ENCODE measurements at places on chromosomes 4 and X. TPM values are rescaled to one million over a fixed set of nuclear protein-coding genes. Genes with fewer than 3 reads are reported as not detected.

DNA sequence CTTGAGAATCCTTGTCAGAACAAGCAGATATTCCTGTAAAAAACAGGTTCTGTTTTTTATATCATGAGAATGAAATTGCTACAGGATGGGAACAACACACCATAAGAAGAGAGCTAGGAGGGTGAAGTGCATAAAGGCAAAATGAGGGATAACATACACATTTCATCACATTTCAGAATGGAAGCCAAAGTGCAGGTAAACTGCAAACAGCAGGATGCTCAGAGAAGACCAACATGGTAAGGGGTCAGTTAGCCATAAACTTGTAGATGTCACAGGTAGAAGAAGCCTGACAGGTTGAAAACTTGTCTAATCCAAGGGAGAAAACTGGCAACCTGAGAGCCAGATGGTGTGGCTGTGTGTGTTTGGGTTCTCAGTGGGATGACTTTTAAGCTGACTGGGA lies 88.9 kb upstream of the FAT1 start:
- no peaks in the 10 kb centered on the region for H3K27me3 ChIP-seq
- DNase-seq, result no peak
- H3K27ac ChIP-seq, result no peak overlapping the region
- peaks cover 9% of the 10 kb centered on the region for H3K4me1 ChIP-seq
- no peaks in the 10 kb centered on the region for H3K36me3 ChIP-seq

GRCh38 chr4:15255537-15255936 lies 172.3 kb upstream of the C1QTNF7 start:
- no peak for DNase-seq
- no peaks in the 10 kb centered on the region for H3K36me3 ChIP-seq
- no peaks in the 10 kb centered on the region for H3K27me3 ChIP-seq
- H3K27ac ChIP-seq, result no peak overlapping the region
- no peaks in the 10 kb centered on the region for H3K4me1 ChIP-seq

DNA sequence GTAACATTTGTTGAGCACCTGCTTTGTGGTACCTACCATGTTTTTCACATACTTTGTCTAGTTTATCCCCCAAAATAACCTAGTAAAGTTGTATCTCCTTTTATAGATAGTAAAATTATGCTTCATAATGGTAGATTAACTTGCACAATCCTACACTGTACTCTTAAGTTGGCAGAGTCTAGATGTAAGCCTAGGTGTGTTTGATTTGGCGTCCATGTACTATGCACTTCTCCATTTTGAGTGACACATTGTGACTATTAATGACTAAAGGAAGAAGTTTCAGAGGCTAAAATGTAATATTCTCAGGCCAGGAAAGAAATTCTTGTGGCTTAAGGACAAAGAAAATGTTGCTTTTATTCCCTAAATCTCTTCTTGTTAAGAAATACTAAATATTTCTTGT lies 15.4 kb downstream of the PLK4 start:
- no peak overlapping the region for H3K27ac ChIP-seq
- peaks cover 73% of the 10 kb centered on the region for H3K36me3 ChIP-seq
- no peaks in the 10 kb centered on the region for H3K27me3 ChIP-seq

GRCh38 chr4:164768516-164768915 lies 14.6 kb downstream of the SMIM31 start:
- no peaks in the 10 kb centered on the region for H3K36me3 ChIP-seq
- H3K4me3 ChIP-seq, result no peak overlapping the region
- DNase-seq, result no peak
- no peaks in the 10 kb centered on the region for H3K27me3 ChIP-seq
- H3K27ac ChIP-seq, result peak overlapping the region; percentile 27

GRCh38 chrX:101419489-101419888 lies 11.5 kb downstream of the HNRNPH2 start:
- DNase-seq, result no peak
- 0 out of 2 replicates have a peak, but pooled peaks cover 4% of the 10 kb centered on the region for H3K36me3 ChIP-seq
- H3K4me1 ChIP-seq, result peaks cover 13% of the 10 kb centered on the region
- H3K27me3 ChIP-seq, result no peaks in the 10 kb centered on the region
- no peak overlapping the region for H3K27ac ChIP-seq

- H3K4me3 ChIP-seq, result no peak overlapping the region
- no peaks in the 10 kb centered on the region for H3K36me3 ChIP-seq
- H3K27me3 ChIP-seq, result no peaks in the 10 kb centered on the region
- H3K27ac ChIP-seq, result no peak overlapping the region
- DNase-seq, result no peak
- H3K4me1 ChIP-seq, result no peaks in the 10 kb centered on the region
These were observed 531.7 kb upstream of the FTHL17 start for GRCh38 chrX:31603411-31604120.

MAGEA11 gene
- total RNA-seq, result not detected

GRCh38 chrX:97844943-97845342 lies 961.2 kb downstream of the RPA4 start:
- H3K27ac ChIP-seq, result no peak overlapping the region
- no peaks in the 10 kb centered on the region for H3K36me3 ChIP-seq
- H3K27me3 ChIP-seq, result no peaks in the 10 kb centered on the region
- H3K4me1 ChIP-seq, result no peaks in the 10 kb centered on the region

GRCh38 chrX:148416142-148416541 lies 84.3 kb upstream of the AFF2 start:
- no peak for DNase-seq
- no peak overlapping the region for H3K27ac ChIP-seq
- H3K4me3 ChIP-seq, result no peak overlapping the region
- no peaks in the 10 kb centered on the region for H3K36me3 ChIP-seq
- H3K27me3 ChIP-seq, result no peaks in the 10 kb centered on the region

ANKRD50 gene
- total RNA-seq, result 15.2 TPM

DNA sequence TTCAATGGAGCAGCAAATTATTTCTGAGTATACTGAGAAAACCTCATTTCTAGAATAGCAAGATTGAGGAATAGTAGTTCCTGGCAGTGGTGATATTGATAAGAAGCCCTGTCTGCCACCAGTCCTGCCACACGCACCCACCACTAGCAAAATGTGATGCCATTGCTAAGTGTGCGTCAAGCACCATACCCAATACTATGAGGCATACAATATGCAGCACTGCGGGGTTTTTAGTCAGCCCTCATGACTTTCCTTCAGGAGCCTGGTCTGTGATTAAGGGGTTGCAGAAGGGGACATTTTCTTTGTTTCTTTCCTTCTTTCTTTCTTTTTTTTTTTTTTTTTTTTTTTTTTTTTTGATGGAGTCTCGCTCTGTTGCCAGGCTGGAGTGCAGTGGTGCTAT lies 128.7 kb upstream of the USP38 start:
- H3K27ac ChIP-seq, result no peak overlapping the region
- no peaks in the 10 kb centered on the region for H3K36me3 ChIP-seq
- DNase-seq, result no peak
- no peaks in the 10 kb centered on the region for H3K27me3 ChIP-seq
- H3K4me3 ChIP-seq, result no peak overlapping the region
- no peaks in the 10 kb centered on the region for H3K4me1 ChIP-seq

GRCh38 chrX:19790829-19791228 lies 96.6 kb downstream of the SH3KBP1 start:
- DNase-seq, result no peak
- no peaks in the 10 kb centered on the region for H3K36me3 ChIP-seq
- H3K4me1 ChIP-seq, result peaks cover 3% of the 10 kb centered on the region
- no peak overlapping the region for H3K27ac ChIP-seq
- no peaks in the 10 kb centered on the region for H3K27me3 ChIP-seq
- H3K4me3 ChIP-seq, result no peak overlapping the region

GRCh38 chr4:38193236-38193863 lies 233.2 kb downstream of the PTTG2 start:
- no peak overlapping the region for H3K4me3 ChIP-seq
- no peak overlapping the region for H3K27ac ChIP-seq
- H3K4me1 ChIP-seq, result peaks cover 30% of the 10 kb centered on the region
- H3K36me3 ChIP-seq, result no peaks in the 10 kb centered on the region
- H3K27me3 ChIP-seq, result no peaks in the 10 kb centered on the region
- no peak for DNase-seq

DNA sequence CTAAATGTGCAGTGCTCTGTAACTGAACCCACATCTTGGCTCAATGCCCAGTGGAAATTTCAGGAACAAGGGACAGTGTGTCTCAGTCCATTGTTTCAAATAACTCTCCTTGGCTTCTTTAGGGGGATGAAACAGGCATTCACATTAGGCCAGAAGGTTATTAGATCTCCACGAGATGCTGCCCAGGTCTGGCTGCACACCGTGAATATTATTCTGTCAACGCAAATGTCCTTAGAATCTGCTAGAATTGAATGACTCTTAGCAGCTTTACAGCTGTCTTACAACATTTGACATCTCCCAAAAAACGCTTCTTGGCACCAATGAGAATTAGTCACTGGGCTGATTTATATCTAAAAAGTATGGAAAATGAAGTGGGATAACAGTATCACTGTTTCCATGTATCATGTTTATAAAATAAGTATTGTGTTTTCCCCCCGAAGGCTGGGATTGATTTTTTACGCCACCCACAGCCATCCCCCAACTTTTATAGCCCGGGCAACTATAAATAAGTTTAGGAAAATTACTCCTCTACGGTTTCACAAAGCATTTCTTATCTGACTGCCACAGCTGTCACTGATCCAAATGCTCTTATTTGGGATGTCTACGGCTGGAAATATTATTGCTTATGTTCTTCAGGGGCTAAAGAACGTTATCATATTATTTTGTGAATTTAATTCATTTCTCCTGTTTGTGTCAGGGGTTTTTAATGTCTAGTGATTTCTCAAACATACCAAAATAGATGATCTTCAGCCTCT lies 559.7 kb upstream of the FAT1 start:
- no peaks in the 10 kb centered on the region for H3K36me3 ChIP-seq
- no peaks in the 10 kb centered on the region for H3K27me3 ChIP-seq
- H3K4me3 ChIP-seq, result no peak overlapping the region
- DNase-seq, result no peak
- no peak overlapping the region for H3K27ac ChIP-seq

KDM6A gene
- 11.9 TPM for total RNA-seq

DNA sequence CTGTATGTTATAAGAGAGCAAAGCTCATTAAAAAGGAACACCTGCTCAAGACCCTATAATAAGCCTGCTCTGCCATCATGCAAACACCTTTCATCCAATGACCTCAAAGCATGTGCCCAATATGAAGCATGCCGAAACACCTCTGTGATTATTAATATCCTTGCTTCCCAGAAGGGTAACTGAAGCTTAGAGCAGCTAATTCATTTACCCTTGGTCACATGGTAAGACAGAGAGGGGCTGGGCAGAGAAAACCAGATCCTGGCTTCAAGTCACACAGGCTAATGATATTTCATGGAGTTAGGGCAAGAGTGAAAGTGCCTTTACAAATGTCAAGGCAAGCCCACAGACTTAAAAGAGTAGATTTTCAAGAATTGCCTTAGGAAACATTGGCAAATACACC lies 5.6 kb downstream of the AMOT start:
- H3K4me1 ChIP-seq, result peaks cover 25% of the 10 kb centered on the region
- peak overlapping the region; percentile 87 for H3K27ac ChIP-seq
- H3K36me3 ChIP-seq, result no peaks in the 10 kb centered on the region
- DNase-seq, result no peak

GRCh38 chrX:9995855-9996339 lies 28.7 kb downstream of the CLDN34 start:
- peak; percentile 65 for DNase-seq
- no peaks in the 10 kb centered on the region for H3K4me1 ChIP-seq
- H3K4me3 ChIP-seq, result no peak overlapping the region
- H3K27me3 ChIP-seq, result no peaks in the 10 kb centered on the region
- no peak overlapping the region for H3K27ac ChIP-seq

DNA sequence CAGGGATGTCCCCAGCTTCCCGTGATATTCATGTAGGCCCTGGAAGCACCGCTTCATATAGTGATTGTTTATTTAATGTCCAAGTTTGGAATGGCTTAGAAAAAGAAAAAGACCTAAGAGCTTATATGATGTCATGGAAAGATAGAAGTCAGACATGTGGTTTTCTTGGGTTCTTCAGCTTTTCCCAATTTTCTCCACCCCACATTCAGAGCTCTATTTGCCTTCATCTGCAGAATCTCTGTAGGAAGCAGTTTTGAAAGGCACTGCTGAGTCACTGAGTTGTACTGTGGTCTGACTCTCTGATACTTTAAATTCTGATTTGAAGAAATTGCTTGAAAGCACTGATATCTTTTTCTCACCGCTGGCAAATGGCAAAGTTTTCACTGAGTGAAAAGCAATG lies 120.6 kb upstream of the EDNRA start:
- no peaks in the 10 kb centered on the region for H3K36me3 ChIP-seq
- no peak for DNase-seq
- H3K4me1 ChIP-seq, result peaks cover 50% of the 10 kb centered on the region
- H3K27me3 ChIP-seq, result no peaks in the 10 kb centered on the region
- peak overlapping the region; percentile 46 for H3K27ac ChIP-seq
- H3K4me3 ChIP-seq, result no peak overlapping the region

- no peak overlapping the region for H3K27ac ChIP-seq
- no peak for DNase-seq
- H3K27me3 ChIP-seq, result no peaks in the 10 kb centered on the region
- H3K36me3 ChIP-seq, result no peaks in the 10 kb centered on the region
These were observed 48.5 kb downstream of the SLC9A7 start for GRCh38 chrX:46710425-46710824.

DNA sequence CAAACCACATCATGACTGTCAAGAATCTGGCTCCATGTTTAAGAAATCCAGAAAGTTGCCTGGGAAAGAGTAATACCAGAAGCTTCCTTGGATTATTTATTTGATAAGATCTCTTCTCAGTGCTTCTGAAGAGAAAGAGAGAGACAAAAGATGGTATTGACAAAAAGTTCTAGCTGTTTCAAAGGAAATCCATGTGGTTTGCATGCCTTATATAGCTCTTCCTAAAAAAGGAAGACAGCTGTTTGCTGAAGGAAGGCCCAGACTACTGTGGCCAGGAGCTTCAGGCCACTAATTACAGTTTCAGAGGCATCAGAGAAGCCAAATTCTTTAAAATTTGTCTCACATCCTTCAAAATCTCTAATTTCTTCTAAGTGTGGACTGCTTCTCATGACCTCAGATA lies 565.2 kb upstream of the SLIT2 start:
- H3K36me3 ChIP-seq, result no peaks in the 10 kb centered on the region
- H3K27ac ChIP-seq, result no peak overlapping the region
- no peak overlapping the region for H3K4me3 ChIP-seq

MOSPD2 gene
- total RNA-seq, result 21.7 TPM

DNA sequence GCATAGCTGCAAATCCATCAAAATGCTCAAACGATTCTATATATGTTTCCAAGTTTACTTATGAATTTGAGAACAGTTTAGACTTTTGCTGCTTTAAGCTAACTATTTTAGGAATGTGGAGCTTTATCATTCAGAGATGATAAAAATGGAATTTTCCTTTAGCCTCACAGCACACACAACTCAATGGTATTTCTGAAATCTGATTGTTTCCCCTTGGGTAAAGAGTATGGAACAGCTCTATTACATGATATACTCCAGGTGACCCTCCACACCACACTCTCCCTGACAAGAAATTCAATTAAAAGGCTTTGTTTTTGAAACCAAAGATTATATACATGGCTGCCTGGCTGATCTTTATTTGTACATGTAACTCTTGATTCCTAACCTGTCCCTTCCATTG lies 120.0 kb downstream of the LUZP4 start:
- no peaks in the 10 kb centered on the region for H3K27me3 ChIP-seq
- peak overlapping the region; percentile 44 for H3K27ac ChIP-seq
- H3K4me3 ChIP-seq, result no peak overlapping the region
- H3K4me1 ChIP-seq, result peaks cover 58% of the 10 kb centered on the region
- DNase-seq, result no peak

Measured in SJSA1 (cell line).